Esophagus squamous epithelium (tissue), 5 donors: ENCODE measurements at places on chromosomes 7 and 10.

DNA sequence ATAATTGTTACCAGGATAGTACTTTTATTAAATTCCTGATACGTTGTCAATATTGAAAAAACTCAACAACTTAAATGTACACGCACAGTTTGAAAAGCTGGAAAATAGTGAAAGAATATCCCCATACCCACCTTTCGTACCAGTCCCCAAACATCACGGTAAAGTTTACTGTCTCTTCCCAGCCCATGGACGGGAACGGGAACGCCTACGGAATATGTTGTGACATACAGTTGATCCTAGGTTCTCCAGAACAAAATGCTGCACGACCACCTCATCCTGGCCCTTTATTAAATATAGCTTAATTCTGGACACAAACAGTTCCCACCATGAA, 527 bp upstream of the BCAP29 start:
- DNase-seq = no peak

DNA sequence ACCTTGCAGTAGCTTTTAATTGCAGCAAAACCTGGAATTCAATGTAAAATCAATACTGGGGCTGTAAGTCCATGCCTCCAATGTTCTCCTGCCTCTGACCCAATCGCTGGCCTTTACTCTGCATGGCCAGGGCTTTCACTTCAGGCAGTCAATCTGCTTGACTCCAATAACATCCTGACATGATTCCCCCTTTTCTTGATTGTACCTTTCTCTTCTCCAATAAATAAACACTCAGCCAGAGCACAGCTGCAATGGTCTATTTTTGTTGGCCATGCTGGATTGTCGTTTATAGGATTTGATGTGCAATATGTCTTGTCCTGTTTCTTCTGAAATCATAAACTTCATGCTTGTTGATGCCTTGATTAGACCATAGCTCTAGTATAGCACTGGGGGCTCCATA, 97.8 kb upstream of the COL1A2 start:
- no peak for DNase-seq

DNA sequence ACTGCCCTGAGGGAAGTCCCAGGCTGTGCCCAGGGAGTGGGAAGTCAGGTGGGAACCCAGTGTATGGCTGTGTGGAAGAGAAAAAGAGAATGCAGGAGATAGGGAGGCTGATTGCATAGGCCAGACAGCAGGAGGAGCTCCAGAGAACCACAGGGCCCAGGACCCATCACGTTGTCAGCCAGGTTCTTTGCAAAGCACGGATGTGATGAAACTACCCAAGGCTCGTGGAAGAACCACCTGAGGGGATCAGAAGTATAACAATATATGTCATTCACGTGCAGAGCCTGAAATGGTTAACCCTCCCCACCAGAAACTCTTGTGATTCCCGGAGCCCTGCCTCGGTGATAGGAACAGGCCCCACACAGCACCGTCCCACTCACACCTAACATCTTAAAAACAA, 83.6 kb downstream of the LARP4B start:
- DNase-seq = no peak

- DNase-seq = no peak
Measured at GRCh38 chr10:26199841-26200240, 16.7 kb upstream of the GAD2 start.

DNA sequence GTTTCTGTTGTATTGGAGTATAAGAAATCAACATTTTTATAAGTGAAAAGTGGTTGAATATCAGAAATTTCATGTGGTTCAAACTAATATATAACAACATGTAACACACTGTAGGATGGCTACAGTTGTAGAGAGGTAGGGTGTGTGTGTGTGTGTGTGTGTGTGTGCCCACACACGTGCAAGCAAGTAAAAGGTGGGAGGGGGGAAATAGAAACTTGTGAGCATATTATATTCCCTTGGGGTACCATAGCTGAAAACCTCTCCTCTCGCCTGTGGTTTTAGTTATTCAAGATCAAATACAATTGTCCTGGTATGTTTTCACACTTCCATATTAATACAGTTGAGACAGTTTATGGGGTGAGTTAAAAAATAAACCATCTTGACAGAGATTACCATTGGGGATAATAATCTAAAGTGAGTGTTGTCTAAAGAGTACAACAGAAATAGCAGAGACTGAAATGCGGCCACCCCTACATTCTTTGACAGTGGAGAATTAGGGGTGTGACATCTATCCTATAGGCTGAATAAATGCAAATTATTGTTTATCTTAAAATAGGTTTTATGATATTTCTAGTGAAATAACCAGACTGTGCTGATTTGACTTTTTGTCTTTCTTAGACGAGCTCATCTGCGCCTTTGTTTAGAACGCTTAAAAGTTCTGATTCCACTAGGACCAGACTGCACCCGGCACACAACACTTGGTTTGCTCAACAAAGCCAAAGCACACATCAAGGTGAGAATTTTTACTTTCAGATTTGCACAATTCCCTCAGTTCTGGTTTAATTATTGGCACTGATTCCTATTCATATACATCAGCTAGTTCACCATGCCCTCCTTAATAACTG, 25.9 kb downstream of the SMNDC1 start:
- DNase-seq = no peak

DNA sequence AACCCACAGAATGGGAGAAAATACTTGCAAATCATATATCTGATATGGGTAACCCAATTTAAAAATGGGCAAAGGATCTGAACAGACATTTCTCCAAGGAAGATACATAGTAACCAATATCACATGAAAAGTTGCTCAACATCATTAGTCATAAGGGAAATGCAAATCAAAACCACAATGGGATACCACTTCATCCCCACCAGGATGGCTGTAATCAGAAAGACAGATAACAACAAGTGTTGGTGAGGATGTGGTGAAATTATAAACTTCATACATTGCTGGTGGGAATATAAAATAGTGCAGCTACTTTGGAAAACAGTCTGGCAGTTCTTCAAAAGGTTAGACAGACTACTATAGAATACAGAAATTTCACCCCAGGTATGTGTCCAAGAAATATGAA, 19.3 kb downstream of the AOC1 start:
- no peak for DNase-seq

GRCh38 chr10:128915630-128916029, 551.4 kb upstream of the MGMT start:
- DNase-seq = no peak

GRCh38 chr10:132456881-132457280, 59.9 kb downstream of the PWWP2B start:
- no peak for DNase-seq

GRCh38 chr7:155756322-155756721, 55.9 kb downstream of the SHH start:
- no peak for DNase-seq

GRCh38 chr10:75617485-75618155, 186.2 kb downstream of the LRMDA start:
- DNase-seq = no peak

DNA sequence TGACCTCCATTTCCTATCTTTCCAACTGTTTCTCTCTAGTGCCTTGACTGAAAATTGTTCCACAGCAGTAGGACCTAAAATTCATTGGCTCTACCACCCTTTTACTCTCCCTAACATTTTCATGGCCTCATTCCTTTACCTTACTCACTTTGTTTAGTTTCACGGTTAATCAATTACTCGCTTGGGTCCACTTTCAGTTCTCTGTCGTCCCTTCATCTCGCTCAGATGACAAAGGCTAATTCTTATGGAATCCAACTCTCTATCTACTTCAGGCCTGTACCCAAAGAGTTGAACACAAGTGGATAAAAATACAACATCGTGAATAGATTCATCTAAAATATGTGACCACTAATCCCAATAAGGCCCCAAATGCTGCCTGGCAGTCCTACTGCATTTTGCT, 85.9 kb upstream of the ADO start:
- no peak for DNase-seq

- peak; percentile 8 for DNase-seq
Measured at GRCh38 chr7:92833766-92834506, 2.4 kb downstream of the CDK6 start.

GRCh38 chr10:21518149-21518640, 7.3 kb downstream of the SKIDA1 start:
- DNase-seq = no peak

DNA sequence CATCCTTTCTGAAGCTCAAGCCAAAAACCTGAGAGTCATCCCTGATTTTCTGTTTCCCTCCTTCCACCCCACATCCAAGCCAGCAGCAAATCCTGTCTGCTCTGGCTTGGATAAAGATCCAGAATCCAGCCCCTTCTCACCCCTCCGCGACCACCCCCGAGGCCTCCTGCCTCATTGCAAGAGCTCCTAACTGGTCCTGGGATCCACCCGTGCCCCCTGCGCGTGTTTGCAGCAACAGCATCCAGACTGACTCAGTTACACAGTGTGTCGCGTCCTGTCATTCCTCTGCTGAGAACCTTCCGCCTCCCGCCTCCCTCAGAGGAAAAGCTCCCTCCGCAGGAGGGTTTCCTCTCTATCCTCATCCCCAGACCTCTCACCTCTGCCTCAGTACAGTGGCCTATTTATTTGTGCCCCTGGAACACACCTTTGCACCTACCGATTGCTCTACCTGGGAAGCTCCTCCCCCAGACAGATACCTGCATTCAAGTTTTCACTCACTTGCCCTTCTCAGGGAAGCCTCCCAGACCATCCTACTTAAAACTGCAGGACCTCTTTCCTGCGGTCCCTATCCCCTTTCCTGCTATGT, 21.6 kb upstream of the GRID1 start:
- DNase-seq = no peak

- no peak for DNase-seq
Measured at GRCh38 chr7:151590071-151590849, 70.6 kb upstream of the RHEB start.

- no peak for DNase-seq
Measured at GRCh38 chr7:36400606-36401005, 10.9 kb downstream of the ANLN start.

- no peak for DNase-seq
Measured at GRCh38 chr7:1255817-1256340, 23.2 kb downstream of the UNCX start.

DNA sequence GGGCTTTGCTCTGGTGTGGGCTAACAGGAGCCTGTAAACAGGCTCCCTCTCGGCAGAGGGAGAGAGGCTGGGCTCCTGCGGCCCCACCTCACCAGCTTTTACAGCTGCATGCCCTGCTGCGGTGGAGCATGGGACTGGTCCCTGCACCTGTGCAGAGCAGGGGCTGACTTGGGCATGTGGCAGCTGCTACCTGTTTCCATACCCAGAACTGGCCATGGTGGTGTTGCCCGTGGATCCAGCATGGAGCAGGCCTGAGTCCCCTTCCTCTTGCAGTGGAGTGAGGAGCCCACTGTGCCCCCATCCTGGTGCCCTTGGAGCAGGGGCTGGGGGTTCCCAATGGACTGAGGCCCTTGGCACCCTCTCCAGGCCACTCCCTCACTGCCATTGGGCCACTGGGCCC, 91.9 kb upstream of the MGMT start:
- DNase-seq = no peak

- DNase-seq = no peak
Measured at GRCh38 chr10:71946700-71947099, 17.5 kb upstream of the CHST3 start.

DNA sequence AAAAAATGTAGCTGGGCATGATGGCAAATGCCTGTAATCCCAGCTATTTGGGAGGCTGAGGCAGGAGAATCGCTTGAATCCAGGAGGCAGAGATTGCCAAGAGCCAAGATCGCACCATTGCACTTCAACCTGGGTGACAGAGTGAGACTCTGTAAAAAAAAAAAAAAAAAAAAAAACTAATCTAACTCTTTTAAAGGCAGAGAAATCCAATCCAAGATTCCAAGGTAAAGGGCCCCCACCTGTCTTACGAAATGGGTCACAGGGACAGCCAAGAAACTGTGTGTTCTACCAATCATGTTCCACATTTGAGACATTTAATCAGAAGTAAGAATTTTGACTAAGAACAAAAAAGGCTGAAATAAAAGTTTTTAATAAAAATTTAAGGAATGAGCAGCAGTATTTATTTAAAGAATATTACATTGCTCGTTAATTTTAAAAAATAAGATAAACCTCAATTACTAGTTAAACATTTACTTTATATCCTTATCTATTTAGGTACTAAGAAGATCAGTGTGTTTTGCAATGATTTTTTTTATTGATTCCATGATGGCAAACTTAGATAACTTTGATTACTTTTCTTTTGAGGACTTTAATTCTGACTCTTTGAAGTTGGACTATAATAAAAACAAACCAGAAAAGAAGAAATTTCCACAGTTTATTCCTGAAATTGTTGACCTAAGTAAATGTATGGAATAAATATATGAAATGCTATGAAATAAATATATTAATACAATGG, 6.7 kb upstream of the OAT start:
- no peak for DNase-seq

DNA sequence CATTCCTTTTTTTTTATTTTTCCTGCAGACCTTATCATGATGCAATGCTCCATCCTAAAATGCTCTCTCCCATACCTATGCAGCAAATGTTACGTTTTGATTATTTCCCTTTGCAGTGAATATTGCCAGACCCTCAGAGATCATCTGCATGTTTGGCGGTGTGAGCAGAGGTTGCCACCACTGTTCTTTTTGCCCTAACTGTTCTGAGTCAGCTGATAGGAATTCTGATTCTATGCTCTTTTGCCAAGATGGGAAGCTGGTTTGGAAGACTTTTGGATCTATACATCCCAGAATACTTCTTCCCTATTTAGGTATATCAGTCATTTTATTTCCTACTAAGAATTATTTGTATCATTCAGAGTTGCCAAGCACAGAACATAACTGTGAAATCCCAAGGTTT, 130.5 kb downstream of the KLF6 start:
- no peak for DNase-seq

- no peak for DNase-seq
Measured at GRCh38 chr10:98382691-98383101, 32.3 kb downstream of the PYROXD2 start.

DNA sequence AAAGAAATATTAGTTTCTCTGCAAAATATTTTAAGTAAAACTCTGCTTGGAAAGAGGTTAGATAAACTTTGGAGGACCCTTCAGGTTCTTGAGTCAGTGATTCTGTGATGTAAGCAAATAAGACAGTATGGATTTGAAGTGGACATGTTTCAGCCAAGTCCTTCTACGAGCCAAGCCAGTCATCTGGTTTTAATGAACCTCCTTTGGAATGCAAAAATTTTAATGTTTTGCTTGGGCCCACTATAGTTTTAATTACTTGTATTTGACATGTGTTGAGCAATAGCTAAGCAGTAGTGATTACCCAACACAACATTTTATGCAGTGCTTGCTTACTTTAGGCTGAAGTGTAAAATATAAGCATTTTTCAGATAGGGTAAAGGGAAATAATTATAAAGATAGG, 296.3 kb upstream of the SEMA3D start:
- no peak for DNase-seq

- no peak for DNase-seq
Measured at GRCh38 chr7:66105263-66105748, 9.3 kb upstream of the CRCP start.

- DNase-seq = no peak
Measured at GRCh38 chr10:115092258-115092554, 959 bp upstream of the ATRNL1 start.

GRCh38 chr7:132739271-132739955, 163.1 kb upstream of the PLXNA4 start:
- no peak for DNase-seq

DNA sequence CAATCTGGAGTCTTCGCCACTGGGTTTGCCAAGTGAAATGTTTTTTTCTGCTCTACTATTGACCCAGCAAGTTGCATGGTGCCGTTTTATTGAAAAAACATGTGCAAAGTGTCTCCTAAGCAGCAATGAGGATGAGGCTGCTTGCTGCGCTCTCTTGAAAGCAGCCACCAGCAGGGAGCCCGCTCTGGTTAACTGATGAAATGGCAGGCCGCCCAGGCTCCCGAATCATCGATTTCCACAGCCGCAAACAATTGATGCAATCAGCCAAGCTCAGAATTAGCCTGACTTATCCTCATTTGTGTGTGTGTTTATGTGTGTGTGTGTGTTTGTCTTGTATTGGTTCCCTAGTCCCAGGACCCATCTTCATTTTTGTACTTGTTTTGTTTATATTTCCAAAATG, 22.2 kb upstream of the LYZL1 start:
- DNase-seq = no peak
